ENCODE measurements at places on chromosomes 11 and 22.

DNA sequence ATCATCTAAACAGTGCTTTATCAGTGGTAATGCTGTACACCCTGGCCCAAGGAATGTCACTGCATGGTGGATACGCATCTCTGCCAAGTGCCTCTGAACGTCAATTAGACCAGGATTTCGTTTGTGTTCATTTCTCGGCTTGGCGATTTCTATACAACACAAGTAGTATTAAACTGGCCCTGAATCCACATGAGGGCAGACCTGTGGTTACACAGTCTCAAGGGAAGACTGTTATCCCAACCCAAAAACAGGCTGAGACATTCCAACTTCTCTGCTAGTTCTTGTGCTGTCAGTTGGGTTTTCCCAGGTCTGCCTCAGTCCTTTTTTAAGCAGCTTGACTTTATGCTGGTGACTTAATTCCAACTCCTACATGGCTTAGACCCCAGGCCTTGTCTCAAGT is 58.1 kb downstream of the HIRA start:
- DNase-seq, result no peak

- no peak for DNase-seq
Observed at GRCh38 chr22:26702906-26703830, 45.8 kb downstream of the MIAT start.

DNA sequence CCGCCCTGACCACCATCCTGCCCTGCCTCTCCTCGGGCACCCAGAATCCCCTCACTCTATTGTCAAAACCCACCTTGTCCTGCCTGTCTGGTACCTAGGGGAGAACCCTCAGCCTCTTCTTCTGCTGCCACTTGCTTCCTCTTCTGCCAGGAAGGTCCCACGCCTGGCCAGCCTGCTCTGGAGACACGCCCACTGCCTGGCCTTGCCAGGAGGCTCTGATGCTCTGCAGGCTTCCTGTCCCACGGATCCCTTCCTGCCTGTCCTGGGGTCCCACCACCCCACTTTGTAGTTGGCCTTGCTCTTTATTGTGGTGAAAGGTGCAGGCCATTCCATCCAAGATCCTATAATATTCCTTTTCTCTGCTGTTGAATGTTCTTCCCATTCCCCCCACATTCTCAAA is 63.4 kb downstream of the BMAL1 start:
- DNase-seq, result no peak

GRCh38 chr11:25860677-25861450 is 471.1 kb upstream of the ANO3 start:
- DNase-seq, result no peak

GRCh38 chr11:129896062-129896461 is 684 bp upstream of the NFRKB start:
- no peak for DNase-seq

DNA sequence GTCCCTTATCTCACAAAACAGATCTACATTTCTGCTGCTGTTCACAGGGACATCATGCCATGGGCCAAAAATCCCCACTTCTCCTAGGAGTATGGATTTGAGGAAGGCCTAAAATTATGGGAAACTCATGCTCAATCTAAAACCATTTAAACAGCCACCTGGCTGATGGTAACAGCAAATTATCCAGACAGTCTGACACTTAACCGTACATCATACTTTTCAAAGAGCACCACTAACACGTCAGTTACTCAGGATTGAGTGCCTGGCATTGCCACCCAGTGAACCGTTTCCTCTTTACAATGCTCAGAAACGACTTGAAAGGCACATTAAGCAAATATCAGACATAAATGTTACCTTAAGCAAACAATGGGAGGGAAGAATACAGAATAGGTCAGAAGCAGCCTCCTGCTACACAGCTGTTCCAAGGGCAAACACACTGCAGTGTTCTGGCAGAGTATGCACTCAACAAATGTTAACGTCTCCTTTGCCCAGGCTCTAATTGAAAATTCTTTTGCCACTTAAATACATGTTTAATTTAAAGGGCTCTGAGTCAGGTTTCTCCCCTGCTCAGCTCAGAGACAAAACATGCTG is 18.8 kb upstream of the SLC36A4 start:
- DNase-seq, result no peak

GRCh38 chr11:127345819-127346459 is 345.4 kb upstream of the KIRREL3 start:
- no peak for DNase-seq

- DNase-seq, result no peak
Observed at GRCh38 chr11:16418428-16419097, 62.2 kb upstream of the SOX6 start.

GRCh38 chr11:16924826-16925560 is 89.2 kb downstream of the PLEKHA7 start:
- no peak for DNase-seq

GRCh38 chr22:27135031-27135981 is 477.9 kb downstream of the MIAT start:
- DNase-seq, result no peak

DNA sequence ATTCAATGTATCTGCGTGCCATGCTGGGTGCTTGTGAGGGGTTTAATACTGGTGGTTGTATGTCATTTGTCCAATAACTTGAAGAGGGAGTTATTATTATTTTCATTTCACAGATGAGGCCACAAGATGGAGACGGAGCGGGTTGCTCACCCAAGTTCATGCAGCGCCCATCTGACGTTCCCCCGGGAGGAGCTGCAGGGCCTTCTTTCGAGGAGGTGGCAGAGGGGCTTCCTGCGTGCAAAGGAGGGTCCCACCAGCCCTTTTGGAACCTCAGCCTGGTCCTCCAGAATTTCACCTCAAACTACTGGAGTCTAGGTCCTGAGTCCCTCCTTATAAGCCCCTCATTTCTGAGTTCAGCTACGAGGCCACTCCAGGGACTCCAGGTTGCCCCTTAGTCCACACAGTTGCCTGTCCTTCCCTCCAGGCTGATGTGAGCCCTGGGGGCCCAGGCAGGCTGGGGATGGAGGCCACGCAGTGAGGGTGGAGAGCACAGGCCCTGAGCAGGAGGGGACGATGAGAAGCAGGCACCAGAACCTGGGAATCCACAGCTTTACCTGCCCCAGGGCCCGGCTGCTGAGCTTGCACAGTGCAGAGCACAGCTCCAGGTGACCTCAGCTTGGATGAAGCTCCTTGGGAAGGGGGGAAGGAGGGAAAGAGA is 2.9 kb upstream of the VSIG10L2 start:
- no peak for DNase-seq

- DNase-seq, result no peak
Observed at GRCh38 chr11:71176812-71177211, 75.6 kb downstream of the SHANK2 start.

- peak; percentile 99 for DNase-seq
Observed at GRCh38 chr22:39532215-39533073, at the start of gene RPS19BP1. TSS of gene RPS19BP1 (minus strand) at chr22:39532748. CDS start at chr22:39532738, 10 bp downstream.

GRCh38 chr11:40183073-40184064 is 1276.1 kb downstream of the LRRC4C start:
- DNase-seq, result no peak

- no peak for DNase-seq
Observed at GRCh38 chr11:126167488-126167887, 44.0 kb downstream of the RPUSD4 start.

DNA sequence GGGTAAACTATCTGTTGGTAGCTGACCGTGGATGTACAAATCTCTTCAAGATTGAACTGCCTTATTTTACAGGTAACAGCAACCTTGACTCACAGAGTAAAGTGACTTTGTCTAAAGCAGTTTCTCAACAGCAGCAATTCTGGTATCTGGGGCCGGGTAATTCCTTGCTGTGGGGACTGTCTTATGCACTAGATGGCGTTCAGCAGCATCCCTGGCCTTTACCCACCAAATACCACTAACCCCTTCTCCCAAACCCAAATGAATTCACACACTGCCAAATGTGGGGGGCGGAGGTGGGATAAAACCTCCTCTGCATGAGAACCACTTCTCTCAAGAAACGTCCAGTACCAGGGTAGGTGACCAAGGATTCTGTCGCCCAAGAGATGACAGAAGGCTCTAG is 1.7 kb upstream of the INCENP start:
- no peak for DNase-seq

GRCh38 chr11:133842053-133842452 is 3.3 kb downstream of the SPATA19 start:
- no peak for DNase-seq

- no peak for DNase-seq
Observed at GRCh38 chr22:18114495-18114894, 3.9 kb downstream of the TUBA8 start.

DNA sequence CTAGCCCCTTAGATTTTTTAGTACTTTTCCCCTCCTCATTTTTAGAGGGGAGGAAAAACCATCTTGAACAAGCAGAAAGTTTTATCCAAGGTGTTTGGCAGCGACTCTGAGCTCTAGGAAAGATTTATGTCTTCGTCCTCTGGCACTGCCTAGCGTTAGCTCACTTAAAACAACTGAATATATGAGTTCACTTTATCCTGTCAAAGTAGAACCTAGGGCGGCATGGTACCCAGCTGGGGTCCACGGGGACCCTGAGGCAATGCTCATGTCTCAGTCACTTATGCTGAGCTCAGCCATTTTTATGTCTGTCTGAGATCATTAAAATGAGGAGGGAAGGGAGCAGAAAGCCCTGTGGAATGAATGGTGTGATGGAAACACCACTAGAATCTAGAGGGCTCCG is 14.2 kb upstream of the VSIG10L2 start:
- no peak for DNase-seq

DNA sequence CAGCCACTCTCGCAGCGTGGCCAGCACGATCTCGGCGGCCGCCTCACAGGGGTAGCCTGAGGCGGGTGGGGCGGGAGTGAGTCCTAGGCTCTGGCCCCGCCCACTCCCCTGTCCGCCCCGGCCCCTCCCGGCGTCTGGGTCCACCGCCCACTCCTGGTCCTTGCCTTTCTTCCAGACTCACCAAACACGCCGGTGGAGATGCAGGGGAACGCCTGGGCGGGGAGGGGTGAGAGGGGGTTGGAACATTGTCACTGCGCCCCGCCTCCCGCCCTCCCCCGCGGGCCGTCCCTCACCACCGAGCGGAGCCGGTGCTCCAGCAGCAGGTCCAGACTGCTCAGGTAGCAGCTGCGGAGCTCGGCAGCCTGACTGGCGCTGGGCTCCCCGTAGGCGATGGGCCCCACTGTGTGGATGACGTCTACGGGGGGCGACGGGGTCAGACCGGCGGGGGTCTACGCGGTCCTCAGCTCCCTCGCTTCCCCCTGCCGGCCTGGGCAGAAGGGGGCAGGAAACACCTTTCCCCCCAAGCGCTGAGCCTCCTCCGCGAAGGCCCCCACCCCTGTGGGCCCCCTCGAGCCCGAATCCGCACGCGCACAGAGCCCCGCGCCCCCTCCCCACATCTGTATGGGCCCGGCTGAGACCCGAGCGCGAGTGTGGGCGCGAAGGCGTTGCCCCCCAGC is 13.2 kb downstream of the OTUB1 start:
- peak; percentile 24 for DNase-seq

GRCh38 chr11:65430406-65431217 is 8.0 kb downstream of the NEAT1 start:
- no peak for DNase-seq

DNA sequence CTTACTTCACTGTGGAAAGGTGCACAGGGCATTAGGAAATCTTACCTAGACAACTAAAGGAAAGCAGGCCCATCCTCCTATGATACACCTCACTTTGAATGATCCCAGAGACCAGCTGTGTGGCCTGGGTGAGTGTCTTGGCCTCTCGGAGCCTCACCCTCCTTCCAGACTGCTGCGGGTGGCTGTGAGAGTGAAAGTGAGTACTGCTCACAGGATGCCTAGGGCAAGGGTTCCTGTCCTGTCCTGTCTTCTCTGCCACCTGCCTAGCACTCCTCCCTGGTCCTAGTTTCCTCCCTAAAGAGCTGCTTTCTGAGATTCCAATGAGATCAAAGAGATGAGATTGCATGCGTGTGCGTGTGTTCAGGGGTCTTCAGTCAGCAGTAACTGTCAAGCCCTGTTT is 19.5 kb upstream of the ADORA2A start:
- no peak for DNase-seq

DNA sequence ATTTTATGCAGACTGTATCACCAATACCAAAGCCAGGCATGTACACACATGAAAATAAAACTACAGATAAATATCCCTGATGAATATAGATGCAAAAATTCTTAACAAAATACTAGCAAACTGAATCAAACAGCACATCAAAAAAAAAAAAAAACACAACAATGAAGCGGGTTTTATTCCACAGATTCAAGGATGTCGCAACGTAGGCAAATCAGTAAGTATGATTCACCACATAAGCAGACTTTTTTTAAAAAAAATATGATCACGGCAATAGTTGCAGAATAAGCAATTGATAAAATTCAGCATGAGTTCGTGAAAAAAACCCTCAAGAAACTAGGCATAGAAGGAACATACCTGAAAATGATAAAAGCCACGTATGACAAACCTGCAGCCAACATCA is 21.3 kb downstream of the OR51F1 start:
- no peak for DNase-seq

- DNase-seq, result no peak
Observed at GRCh38 chr11:86483940-86484794, 109.5 kb downstream of the CCDC81 start.

- DNase-seq, result no peak
Observed at GRCh38 chr11:75938543-75938942, 123.5 kb downstream of the UVRAG start.

DNA sequence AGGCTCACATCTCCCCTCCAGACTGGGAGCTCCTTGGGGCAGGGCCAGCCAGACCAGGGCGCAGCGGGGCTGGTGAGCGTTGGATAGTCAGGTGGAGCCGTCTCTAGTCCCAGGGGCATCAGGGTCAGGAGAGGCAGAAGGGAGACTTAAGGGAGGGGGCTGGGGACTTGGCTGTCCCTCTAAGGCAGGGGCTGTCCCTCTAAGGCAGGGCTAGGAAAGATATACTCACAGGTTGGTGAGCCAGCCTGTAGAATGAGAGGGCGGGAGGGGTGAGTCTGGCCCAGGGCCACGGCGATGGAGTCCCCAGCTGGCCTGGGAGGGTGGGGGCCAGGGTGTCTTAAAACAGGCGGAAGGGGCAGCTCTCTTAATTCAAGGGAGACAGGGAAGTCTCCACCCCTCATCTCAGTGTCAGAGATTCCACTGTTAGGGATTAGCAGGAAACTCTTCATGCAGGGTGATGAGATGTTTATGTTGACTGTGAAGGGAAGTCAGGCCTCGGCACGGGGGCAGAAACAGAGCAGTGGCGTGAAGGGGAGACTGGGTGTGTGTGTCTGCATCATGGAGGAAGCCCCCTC is 11.3 kb downstream of the P2RY2 start:
- DNase-seq, result no peak

DNA sequence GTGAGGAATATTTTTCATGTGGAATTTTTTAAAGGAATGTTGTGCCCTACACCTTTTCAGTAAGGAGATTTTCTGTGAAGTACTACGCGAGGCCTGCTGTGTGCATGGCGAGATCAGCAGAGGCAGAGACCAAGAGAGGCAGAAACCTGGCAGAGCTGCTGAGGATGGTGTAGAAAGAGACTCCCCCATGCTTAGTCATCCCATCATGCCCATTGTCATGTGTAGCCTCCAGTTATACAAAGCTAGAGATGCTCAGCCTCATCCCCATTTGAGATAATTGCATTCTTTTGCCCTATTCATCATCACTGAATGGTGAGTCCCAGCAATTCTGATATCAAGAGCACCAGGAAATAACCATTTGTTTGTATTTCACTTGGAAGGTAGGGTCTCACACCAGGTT is 3.0 kb upstream of the MS4A7 start:
- DNase-seq, result no peak
